ENCODE measurements at places on chromosomes 2 and 18. TPM values are rescaled to one million over a fixed set of nuclear protein-coding genes. Genes with fewer than 3 reads are reported as not detected.
A peak's percentile ranks its signal among the peaks of the same experiment; 100 is the strongest.

- no peak overlapping the region for H3K27ac ChIP-seq
- no peak overlapping the region for H3K4me3 ChIP-seq
- peaks cover 40% of the 10 kb centered on the region for H3K36me3 ChIP-seq
- DNase-seq = no peak
- no peaks in the 10 kb centered on the region for H3K4me1 ChIP-seq
- no peaks in the 10 kb centered on the region for H3K27me3 ChIP-seq
Measured at GRCh38 chr18:678482-679182, 21.2 kb downstream of the TYMS start.

DNA sequence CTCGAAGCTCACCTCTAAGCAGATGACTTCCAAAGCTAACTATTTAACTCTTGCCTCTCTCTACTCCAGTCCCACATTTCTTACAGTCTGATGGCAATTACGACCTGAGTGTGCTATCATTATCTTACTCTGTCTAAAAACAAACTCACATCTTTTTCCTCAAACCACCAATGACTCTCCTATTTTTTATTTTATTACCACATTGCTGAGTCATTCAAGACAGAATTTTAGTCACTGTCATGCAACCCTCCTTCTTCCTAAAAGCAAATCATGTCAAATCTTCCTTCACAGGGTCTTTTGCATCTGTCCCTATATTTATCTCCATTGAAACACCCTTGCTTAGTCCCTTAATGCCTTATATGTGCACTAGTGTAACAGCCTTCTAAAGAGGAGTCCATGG lies 34.6 kb upstream of the C2orf15 start:
- H3K36me3 ChIP-seq = no peaks in the 10 kb centered on the region
- no peak overlapping the region for H3K4me3 ChIP-seq
- DNase-seq = no peak
- no peak overlapping the region for H3K27ac ChIP-seq
- no peaks in the 10 kb centered on the region for H3K4me1 ChIP-seq
- H3K27me3 ChIP-seq = no peaks in the 10 kb centered on the region

- DNase-seq = no peak
- no peaks in the 10 kb centered on the region for H3K36me3 ChIP-seq
- no peaks in the 10 kb centered on the region for H3K27me3 ChIP-seq
- H3K27ac ChIP-seq = no peak overlapping the region
- no peak overlapping the region for H3K4me3 ChIP-seq
- no peaks in the 10 kb centered on the region for H3K4me1 ChIP-seq
Measured at GRCh38 chr2:134782107-134782506, 56.3 kb upstream of the ACMSD start.

DNA sequence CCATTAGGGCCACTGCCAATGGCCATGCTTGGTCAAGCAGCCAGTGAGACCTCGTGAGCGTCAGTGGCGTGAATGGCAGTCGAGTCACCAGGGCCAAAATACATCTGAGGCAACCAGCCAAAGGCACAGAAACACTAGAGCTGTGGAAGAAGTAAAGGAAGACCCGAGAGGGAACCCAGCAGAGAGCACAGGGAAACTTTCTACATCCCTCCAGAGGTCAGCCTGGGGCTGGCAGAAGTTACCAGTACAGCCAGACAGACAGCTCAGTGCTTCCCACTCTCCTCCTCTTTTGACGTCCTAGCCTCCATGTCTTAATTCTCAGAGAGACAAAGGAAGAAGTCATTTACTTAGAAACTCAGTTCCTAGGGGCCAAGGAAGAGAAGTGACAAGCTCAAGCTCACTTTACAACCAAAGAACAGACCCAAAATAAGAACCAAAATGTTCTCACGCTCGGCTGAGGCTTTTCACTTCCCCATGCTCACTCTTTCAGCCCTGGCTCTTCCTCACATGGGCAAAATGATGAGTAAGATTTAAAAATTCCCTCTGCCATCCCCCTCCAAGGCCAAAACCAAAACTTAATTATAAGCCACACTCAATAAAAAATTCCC lies 8.7 kb downstream of the CYRIA start:
- no peak overlapping the region for H3K4me3 ChIP-seq
- peak overlapping the region; percentile 59 for H3K27ac ChIP-seq
- no peaks in the 10 kb centered on the region for H3K36me3 ChIP-seq
- H3K4me1 ChIP-seq = peaks cover 58% of the 10 kb centered on the region

HOXD13 gene
- not detected for total RNA-seq

DNA sequence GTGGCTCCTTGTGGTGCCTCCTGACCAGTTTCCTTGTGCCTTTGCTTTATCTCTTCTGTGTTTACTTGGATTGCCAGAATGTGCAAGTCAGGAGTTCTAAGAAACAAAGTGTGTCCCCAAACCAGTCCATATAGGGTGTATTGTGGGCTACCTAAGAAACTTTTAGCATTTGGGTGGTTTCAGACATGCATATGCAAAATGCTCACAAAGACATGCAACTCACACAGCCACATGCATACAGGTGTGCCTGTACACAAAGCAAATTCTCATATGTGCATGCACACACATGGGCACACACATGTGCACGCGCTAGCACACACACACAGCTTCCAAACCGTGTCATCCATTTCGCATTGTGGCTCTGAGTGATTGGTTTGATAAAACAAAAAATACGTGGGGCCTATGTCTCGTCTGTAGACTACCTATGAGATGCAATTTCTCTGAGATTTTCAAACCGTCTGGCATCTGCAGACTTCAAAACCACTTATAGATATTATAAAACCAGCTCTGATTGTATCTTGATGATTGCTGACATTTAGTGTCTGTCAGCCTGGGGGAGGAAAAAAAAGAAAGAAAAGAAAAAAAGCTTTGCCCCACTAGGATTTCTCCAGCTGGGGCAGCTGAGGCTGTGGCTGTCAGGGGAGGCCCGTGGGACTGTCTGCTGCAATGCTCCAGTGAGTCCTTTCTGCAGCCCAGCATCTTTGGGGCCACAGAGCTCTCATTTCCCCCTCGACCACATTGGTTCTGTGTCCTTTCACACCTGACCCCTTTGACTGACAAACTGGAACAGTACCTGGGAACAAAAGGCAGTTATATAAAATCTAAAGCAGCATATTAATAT lies 556.1 kb downstream of the CMPK2 start:
- H3K36me3 ChIP-seq = no peaks in the 10 kb centered on the region
- no peak overlapping the region for H3K4me3 ChIP-seq
- no peak for DNase-seq
- no peaks in the 10 kb centered on the region for H3K27me3 ChIP-seq
- H3K4me1 ChIP-seq = no peaks in the 10 kb centered on the region
- H3K27ac ChIP-seq = no peak overlapping the region

GRCh38 chr18:24875286-24875685 lies 414.8 kb downstream of the HRH4 start:
- H3K36me3 ChIP-seq = no peaks in the 10 kb centered on the region
- H3K27me3 ChIP-seq = no peaks in the 10 kb centered on the region
- no peak overlapping the region for H3K4me3 ChIP-seq
- DNase-seq = no peak
- no peak overlapping the region for H3K27ac ChIP-seq
- H3K4me1 ChIP-seq = no peaks in the 10 kb centered on the region

DNA sequence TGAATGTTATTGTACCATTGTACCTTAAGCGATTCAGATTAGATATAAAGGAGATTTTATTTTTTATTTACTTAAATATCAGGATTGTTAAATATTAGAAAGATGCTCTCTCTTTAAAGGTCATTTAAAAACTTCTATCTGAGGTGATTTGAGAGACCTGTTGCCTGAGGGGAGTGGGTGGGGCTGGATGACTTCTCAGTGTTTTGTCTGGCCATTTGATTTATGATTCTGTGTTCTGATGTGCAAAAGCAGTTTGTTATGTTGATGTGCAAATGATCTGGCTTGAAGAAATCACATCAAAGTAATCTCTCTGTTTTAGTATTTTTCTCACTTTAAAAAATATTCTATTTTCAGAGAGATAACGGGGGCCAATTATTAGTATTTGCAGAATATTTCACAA lies 370.8 kb downstream of the NUP35 start:
- peaks cover 6% of the 10 kb centered on the region for H3K4me1 ChIP-seq
- no peak for DNase-seq
- no peaks in the 10 kb centered on the region for H3K36me3 ChIP-seq
- no peak overlapping the region for H3K4me3 ChIP-seq

All from right atrium auricular region (tissue), 2 donors.